ENCODE measurements at places on chromosomes 12 and 14.

GRCh38 chr14:103562429-103563225 lies at the start of the genes BAG5 and COA8:
Gene BAG5 (minus strand): TSS chr14:103562657. CDS start chr14:103561164, 1,493 bp downstream.
Gene COA8 (plus strand): TSS chr14:103562960. CDS start chr14:103563002, 42 bp downstream.
- DNase-seq: peak; percentile 67

DNA sequence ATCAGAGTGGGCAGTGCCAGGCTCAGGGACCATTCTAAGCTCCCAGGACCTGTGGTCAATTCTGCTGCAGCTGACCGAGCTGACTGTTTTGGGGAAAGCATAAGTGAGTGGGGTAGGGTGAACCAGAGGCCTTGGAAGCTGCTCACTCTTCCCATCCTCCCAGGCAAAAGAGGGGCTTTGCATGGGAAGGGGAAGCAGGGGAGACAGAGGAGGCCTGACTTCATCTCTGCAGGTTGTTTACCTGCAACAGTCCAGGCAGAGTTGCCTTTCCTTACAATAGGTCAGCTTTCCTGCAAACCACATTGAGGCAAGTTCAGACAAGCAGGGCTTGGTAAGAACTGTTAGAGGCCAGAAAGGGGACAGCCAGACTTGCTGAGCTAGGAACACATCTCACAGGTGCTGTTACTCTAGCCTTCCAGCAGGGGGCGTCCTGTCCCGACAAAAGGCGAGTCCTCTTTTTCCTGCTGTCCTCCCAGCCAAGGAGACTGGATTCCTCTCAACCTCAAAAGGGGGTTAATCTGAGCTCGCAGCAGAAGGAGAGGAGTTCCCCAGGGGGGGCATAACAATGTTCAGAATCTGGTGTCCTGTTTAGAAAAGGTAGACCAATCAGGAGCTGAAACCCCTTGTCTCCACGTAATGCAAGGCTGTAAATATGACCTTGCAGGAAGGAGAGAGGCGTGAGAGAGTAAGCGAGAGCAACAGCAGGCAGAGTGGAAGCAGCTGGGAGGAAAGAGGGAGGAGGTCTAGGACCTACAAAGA lies 4.3 kb upstream of the DHRS2 start:
- peak; percentile 85 for DNase-seq

DNA sequence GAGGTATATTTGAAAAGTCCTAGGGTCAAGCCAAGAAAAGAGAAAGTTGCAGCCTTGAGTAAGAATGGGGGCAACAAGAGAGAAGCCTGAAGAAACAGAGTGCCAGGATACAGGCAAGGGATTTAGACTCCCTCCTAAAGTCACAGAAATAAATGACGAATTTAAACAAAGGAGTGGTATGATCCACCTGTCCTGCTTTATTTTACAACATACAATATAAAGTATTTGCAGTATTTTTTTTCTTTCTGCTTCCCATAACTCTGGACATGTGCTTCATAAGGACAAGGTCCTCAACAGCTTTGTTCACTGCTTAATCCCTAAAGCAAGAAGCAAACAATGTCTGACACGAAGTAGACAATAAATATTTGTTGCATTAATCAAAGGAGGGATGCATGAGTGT lies 57.4 kb downstream of the IFNG start:
- DNase-seq: no peak

- DNase-seq: no peak
These were observed 44.2 kb downstream of the CCDC91 start for GRCh38 chr12:28234444-28234843.

Measured in NCI-H2107 (cell line).